GM12865 (cell line): ENCODE measurements at places on chromosomes 2 and 18.

- no peak for DNase-seq
Observed at GRCh38 chr18:42850174-42851083, 265.1 kb downstream of the RIT2 start.

DNA sequence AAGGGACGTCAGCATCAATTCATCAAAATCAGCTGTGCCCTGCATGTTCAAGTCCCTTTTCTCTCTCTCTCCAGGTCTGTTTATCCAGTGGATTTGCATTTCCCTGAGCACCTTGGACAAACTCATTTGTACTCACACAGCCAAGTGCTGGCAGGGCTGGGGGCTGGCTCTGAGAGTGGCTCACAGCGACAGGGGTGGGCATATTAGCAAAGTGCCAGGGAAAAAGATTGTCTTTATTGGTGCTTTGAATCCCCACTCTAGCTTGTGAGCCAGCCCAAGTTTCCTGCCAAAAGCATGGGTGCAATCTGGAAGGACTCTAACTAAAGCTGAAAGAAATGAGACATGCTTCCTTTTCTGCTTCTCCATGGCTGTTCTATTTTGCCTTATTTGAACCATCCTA lies 56.6 kb downstream of the ACOXL start:
- DNase-seq: no peak

DNA sequence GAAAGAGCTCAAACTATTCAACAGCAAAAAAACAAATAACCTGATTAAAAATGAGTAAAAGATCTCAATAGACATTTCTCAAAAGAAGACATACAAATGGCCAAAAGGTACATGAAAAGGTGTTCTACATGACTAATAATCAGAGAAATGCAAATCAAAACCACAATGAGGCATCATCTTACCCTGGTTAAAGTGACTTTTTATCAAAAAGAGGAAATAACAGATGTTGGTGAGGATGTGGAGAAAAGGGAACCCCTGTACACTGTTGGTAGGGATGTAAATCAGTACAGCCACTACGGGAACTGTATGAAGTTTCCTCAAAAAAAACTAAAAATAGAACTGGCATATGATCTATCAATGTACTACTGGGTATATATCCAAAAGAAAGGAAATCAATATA lies 39.8 kb upstream of the TMEM163 start:
- DNase-seq: peak; percentile 21

- no peak for DNase-seq
Observed at GRCh38 chr2:55844986-55845385, 78.6 kb downstream of the EFEMP1 start.

- DNase-seq: no peak
Observed at GRCh38 chr2:241149675-241149924, 328 bp upstream of the PASK start.
